ENCODE measurements at places on chromosomes 4 and X.

- no peak for DNase-seq
Observed at GRCh38 chr4:98522062-98522461, 136.3 kb downstream of the TSPAN5 start.

- no peak for DNase-seq
Observed at GRCh38 chr4:98046665-98047064, 96.6 kb downstream of the STPG2 start.

DNA sequence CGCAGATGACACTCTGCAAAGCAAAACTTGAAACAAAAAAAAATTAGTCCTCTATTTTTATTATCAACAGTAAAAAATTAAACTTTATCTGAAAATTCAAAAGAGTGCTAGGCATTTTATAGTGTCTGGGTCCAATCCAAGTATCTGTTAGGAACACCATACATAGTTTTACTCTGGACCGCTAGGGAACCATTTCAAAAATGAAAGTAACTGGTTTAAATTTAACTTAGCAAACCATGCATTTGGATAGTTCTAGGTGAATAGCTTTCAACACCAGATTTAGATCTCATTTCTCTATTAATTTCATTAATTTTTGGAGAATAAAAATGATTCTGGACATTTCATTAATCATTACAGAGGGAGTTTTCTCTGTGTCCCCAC, 1.2 kb downstream of the KLKB1 start:
- DNase-seq = no peak

DNA sequence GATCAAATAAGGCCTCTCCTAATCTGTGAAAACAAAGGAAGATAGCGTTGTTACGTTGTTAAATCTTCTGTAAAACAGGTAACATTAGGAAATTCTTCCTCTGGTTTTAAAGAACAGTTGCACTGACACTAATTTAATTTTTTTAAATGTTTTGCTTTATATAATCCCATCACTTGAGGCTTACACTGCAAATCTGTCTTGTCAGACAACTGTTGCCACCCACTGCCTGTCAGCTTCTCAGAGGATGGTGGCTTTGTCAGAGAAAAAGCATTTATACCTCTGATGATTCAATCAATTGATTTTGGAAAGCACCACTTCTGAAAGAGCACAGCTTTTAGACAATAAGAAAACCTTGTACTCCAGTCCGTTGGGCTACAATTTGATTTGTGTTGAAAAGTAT, 799.1 kb downstream of the FSTL5 start:
- no peak for DNase-seq

DNA sequence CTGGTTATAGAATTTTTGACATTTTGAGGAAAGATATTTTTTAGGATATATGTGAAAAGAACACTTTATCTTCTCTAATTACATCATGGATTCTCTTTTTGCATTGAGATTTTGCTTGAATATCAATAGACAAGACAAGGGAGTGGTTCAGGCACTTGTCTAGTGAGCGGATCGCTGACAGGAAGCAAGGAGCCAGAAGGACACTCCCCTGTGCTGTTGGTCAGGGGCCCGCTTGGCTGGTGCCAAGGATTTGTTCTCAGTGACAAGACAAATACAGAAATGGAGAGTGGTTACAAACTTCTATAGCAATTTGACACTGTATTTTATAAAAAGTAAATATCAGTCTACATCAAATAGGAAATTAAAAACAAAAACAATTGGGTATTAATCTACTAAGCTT, 60.0 kb downstream of the SLC9B1 start:
- no peak for DNase-seq

- DNase-seq = no peak
Observed at GRCh38 chr4:3405176-3405575, 36.6 kb upstream of the HGFAC start.

GRCh38 chr4:2593003-2593402, 56.6 kb downstream of the FAM193A start:
- no peak for DNase-seq

DNA sequence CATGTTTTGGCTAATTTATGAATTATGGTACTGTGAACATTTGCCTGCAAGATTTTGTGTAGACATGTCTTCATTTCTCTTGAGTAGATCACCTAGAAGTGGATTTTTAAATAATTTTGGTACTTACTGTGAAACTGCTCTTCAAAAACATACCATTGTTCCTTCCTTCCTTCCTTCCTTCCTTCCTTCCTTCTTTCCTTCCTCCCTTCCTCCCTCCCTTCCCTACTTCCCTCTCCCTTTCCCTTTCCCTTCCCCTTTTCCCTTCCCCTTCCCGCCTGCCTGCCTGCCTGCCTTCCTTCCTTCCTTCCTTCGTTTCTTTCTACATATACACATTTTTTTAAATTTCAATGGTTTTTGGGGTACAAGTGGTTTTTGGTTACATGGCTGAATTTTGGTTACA, 63.4 kb downstream of the HTT start:
- no peak for DNase-seq

DNA sequence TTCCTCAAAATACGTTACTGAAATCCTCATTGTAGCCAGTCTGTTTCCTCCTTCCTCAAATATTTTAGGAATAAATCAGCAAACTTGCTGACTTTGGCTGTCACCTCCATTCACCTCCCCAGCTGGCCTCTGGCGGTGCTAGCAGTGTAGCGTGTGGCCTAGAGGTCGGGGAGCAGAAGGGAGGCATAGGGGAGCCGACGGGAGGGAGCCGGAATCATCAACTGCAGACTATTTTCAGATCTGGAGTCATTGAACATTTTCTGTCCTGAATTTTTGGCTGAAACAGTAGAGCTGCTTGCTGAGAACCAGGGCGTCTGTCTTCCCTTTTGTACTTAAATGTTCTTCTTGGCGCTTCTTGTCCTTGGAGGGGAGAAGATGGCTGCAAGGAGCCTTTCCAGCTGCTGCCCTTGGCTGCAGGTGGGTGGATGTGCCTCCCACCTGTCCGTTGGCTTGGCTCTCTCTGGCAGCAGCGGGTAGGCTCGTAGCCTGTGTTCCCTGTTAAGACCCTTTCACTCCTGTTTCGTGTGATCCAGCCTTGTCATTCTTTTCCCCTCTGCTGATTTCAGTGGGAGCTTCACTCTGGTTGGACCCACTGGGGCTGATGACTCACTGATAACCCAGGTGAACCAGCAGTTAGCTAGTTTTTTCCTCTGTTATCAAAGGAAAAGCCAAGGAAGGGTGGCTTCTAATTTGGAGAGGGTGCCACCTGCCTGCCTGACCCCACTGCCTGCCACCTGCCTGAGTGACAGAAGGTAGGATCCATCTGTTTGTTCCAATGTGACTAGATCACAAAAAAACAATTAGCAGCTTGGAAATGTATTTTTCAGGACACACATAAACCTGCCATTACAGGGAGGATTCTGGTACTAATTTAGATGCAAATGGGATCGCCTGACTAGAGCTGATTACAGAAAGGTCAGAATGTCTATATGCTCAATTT, 135.9 kb downstream of the GATB start:
- no peak for DNase-seq

- no peak for DNase-seq
Observed at GRCh38 chrX:153880440-153880815, 5.5 kb downstream of the L1CAM start.

GRCh38 chr4:72427057-72427456, 142.0 kb downstream of the ADAMTS3 start:
- DNase-seq = no peak

Measured in stimulated activated CD4-positive, alpha-beta T cell treated with anti-CD3 and anti-CD28 coated beads, TNF-alpha, amount 100 ng/mL, for 48 hours (primary cell).